Dermis microvascular lymphatic vessel endothelial cell (primary cell): ENCODE measurements at places on chromosomes 6 and 20. TPM values are rescaled to one million over a fixed set of nuclear protein-coding genes. Genes with fewer than 3 reads are reported as not detected.
A peak's percentile ranks its signal among the peaks of the same experiment; 100 is the strongest.

Gene GLP1R
- not detected in 2 replicates for total RNA-seq

Gene CPNE5
- 5.0 and 6.7 TPM in 2 replicates for total RNA-seq

Gene PCED1A
- 9.6 and 20.2 TPM in 2 replicates for total RNA-seq

Gene TCF21
- under 0.01 TPM in 1 of 2 replicates, not detected in the other for total RNA-seq

Gene TPD52L2
- total RNA-seq: 112 and 178 TPM in 2 replicates

Gene FILIP1
- 1.7 and 3.8 TPM in 2 replicates for total RNA-seq

Gene SASH1
- total RNA-seq: 49.3 and 94.7 TPM in 2 replicates

Gene RRP36
- total RNA-seq: 72.3 and 84.3 TPM in 2 replicates

Gene PHACTR2
- 163 and 199 TPM in 2 replicates for total RNA-seq

Gene IL17A
- total RNA-seq: not detected in 2 replicates

Gene SLC44A4
- total RNA-seq: under 0.01 TPM in 2 replicates

Gene RIMS4
- not detected in 2 replicates for total RNA-seq

Gene COL12A1
- total RNA-seq: 1.0 and 1.4 TPM in 2 replicates

Gene TRIM31
- not detected in 2 replicates for total RNA-seq

Gene RCAN2
- 0.25 and 0.26 TPM in 2 replicates for total RNA-seq

Gene ARG1
- total RNA-seq: under 0.01 TPM in 1 of 2 replicates, not detected in the other

- no peak for DNase-seq
Measured at GRCh38 chr6:160963651-160964050, 27.9 kb upstream of the MAP3K4 start.

- peak; percentile 55 for DNase-seq
Measured at GRCh38 chr6:10411971-10412460, 2.9 kb downstream of the TFAP2A start.

- no peak for DNase-seq
Measured at GRCh38 chr6:44284121-44284520, 13.9 kb downstream of the TMEM151B start.

DNA sequence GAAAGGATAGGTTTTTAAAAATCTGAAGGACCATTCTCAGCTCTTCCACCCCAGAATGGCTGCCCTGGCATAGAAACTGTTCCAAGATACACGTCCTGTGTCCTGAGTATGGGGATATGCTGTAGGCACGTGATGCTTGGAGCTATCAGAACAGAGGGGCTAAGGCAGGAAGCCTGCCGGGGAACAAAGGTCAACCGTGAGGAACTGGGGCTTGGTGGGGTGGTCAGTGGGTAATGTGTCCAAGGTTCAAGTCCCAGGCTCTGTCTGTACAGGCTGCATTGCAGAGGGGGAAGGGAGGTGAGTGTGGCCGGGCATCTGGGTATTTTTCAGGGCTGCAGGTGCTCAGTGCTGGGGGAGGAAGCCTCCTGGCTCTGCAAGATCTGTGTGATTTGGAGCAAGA is 479.6 kb upstream of the CHD6 start:
- no peak for DNase-seq

DNA sequence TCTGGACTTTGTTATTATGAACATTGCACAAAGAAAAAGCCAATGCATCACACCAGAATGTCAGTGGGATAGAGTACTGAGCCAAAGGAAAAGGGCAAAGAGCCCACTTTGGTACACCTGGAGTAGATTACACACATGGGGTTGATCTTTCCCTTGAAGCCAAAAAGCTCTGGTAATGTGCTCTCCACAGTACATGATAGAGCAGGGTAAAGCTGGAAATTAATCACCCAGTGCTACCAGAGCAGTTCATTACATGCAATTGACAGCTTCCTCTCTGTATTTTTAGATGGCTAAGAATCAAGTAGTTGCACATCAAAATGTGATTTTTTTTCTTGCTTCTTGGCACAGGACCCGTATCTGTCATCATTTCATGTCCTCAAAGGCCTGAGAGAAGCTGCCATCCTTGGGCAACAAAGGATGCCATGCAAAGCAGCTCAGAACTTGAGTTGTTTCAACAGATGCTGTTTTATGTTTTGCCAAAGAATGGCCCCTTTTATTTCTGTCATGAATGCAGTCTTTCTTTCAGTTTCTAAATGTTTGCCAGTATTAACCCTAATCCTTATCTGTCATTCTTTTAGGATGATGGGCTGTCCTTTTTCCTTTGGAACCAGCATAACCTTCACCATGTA is 88.1 kb downstream of the HDGFL1 start:
- DNase-seq: no peak

DNA sequence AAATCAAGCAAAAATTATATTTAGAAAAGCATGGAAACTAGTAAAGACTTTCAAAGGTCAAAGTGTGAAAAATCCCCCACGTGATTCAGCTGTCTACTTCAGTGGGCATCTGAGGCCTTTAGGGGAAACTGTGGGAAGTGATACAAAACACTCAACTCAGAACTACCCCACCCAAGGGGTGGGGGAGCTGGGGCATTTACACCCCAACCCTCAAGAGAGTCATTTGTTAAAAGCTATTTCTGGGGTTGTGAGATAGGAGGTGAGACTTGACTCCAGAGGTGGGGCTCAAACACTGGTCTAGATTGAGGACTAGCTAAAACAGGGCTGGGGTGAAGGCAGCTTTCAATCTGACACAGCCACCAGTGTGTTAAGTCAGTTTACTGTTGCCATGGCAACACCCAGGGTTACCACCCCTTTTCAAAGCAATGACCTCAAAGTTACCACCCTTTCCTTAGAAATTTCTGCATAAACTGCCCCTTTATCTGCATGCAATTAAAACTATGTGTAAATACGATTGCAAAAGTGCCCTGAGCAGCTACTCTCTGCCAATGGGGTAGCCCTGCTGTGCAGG is 9.9 kb upstream of the GTSF1L start:
- no peak for DNase-seq

- no peak for DNase-seq
Measured at GRCh38 chr20:7137395-7138151, 370.1 kb downstream of the BMP2 start.

DNA sequence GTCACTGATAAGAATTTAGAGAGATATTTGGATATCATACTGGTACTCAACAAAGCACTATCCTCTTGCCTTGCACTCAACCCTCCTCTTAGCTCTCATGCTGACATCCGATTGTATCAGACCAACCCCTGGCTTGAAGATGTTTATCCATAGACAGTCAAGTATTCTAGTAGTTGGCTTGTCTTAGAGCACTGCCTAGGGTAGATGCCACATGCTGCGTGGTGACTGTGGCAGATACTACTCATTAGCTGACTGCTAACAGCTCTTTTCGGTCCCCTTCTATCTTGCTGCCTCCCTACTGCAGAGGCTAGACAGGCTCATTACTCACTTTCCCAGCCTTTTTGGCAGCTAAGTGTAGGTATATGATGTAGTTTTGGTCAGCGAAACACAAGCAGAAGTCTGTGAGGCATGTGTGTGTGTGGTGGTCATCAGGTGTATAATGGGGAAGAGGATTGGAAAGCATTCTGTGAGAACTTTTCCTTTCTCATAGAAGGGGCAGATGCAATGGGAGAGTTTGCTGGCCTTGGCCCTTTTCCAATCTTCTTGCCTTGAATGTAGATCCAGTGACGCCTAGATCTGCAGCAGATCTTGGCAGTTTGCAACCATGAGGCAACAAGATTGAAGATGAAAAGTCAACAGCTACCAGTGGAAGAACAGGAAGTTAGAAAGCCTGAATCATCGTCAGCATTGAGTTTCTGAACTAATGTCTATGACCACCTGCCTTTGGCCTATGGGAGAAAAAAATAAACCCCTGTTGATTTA is 4.4 kb upstream of the IFNGR1 start:
- DNase-seq: peak; percentile 98

DNA sequence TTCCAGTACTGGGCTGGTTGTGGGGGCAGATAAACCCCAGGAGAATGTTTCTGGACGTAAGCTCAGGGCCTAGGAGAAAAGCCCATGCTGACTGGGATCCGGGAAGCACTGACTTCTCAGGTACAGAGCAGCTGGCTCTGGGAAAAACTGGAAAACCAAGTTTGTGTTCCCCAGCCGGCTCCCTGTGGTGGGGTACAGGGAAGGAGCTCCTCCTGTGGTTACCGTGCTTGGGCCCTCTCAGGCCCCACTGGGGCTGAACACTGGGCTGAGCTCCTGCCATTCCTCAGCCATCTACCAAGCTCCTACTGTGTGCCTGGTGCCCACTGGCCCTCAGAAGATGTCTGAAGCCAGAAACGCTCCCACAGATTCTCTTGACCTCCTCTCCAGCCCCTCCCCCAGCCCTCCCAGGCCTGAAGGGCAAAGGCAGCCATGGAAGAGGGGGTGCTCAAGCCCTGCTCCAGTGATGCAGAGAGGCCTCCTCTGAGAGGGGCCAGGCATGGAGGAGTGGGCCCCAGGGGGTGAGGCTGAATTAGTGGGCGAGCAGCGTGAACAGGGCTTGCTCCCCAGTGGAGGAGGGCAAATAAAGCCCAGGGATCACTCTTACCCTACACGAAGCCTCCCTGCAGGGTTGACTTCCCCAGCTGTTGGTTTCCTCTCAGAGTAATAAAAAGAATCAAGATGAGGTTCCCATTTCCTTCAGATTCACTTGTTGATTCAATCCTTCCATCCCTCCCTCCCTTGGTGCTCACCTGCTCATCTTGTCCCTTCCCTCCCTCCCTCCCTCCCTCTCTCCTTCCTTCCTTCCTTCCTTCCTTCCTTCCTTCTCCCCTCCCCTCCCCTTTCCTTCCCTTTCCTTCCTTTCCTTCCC is 100.0 kb downstream of the VEGFA start:
- DNase-seq: no peak

DNA sequence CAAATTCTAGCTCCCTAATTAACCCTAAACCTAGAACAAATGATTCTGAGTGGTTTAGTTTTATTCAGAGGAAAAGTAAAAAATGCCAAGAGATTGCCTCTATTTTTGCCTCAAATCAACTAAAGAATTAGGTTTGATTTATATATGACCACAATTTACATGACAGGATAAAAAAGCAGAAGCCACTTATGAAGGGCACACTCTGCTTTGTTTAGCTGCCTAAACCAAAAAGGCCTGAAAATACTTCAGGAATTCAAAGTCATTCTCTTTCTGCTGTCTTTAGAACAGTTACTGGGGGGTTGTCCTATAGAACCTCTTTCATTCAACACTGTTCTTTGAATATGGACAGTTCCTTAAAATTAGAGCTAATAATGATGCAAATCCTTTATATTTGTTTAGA is 5.3 kb downstream of the FBXO5 start:
- DNase-seq: no peak

GRCh38 chr6:30615958-30616810 is 859 bp downstream of the PPP1R10 start:
- peak; percentile 24 for DNase-seq

- DNase-seq: no peak
Measured at GRCh38 chr6:2740581-2740980, 10.1 kb downstream of the MYLK4 start.

DNA sequence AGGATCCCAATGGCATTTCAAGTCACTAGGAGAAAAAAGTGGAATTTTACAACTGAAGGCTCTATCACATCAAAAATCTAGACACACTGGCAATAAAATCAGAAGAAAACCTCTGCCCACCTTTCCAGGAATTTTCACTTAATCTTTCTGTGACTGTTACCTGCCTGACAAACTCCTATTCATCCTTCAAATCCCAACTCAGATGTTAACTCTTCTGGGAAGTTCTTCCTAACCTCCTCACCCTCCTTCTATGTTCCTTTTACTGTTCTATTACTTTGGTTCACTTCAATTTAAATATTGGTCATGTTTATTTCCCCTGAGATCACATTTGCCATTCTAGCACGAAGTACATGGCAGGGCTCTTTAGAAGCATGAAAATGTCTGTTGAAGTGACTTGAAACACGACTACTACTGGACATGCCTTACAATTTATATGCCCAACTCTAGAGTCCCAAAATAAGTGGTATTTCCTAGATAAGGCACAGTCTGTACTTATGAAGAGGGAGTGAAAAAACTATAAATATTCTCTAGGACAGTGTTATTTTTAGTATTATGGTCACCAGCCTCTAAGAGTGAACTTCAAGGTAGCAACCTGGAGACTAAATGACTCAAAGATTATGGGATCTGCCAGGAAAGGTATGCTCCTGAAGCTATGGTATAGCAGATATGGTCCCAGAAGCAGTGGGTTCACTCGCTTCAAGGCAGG is 17.1 kb downstream of the CHD6 start:
- no peak for DNase-seq

DNA sequence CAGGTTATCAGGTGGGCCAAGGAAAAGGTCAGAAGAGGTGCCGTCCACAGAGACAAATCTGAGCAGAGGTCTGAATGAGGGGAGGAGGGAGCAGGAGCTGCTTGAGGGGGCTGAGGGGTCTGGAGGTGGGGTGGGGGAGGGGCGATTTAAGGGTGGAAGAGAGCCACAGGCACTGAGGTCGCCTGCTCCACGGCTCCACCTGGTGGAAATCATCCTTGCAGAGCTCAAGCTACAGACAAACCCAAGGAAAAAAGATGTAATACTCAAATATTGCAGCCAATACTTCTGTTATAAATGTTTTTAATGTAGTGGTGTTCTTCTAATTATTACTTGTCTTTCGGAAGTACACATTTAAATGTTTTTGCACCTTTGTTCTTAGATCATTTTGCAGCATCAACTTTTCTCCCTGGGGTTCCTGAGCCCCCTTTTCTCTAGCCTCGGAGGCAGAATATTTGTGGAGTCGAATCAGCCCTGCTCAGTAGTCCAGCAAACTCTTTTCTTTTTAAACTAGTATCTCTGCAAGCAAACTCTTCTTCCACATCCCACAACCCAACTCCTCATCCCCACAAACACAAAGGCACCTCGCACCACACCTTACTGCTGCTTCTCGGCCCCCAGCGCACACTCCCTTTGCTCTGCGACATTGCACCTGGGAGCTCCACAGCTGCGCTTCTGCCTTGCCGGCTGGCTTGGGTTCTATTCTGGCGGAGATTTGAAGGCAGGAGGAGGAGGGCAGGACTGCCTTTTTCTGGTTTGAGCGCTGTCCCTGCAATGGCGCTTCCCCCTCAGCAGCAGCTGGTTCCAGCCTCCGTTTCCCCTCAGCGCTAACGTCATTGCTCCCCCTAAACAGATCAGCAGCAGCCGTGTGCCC is 51.0 kb upstream of the TFAP2A start:
- peak; percentile 51 for DNase-seq

DNA sequence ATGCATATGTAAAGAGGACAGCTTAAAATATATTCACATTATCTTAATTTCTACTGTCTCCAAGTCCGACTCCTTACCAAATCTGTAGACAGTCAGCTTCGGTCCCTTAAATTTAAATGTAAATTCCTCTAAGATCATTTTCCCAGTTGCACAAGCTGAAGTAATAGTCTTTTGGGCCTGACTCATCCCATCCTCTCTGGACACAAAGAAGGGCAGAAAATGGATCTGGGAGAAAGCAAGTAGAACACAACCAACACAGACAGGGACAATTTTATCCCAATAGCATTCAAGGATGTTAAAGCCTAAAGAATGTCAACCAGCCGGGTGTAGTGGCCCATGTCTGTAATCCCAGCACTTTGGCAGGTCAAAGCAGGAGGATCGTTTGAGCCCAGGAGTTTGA is 228.3 kb downstream of the ARHGAP18 start:
- no peak for DNase-seq

DNA sequence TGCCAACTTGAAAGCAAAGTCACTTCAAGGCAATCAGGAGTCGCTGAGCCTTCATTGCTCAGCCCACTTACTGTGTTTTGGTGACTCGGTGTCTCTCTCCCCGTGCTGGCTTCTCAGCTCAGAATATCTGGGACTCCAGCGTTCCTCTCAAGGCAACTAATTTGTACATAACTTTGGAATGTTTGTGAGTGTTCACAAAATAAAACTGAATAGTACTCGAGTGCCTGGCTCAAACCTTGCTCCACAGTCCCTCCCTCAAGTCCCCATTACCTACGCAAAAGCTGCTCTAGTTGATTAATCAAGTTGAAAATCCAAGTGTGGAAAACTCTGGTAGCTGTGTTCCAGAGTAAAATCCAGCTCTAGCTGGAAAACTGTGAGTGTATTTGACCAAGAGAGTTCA is 8.6 kb downstream of the IPCEF1 start:
- DNase-seq: no peak
